ENCODE measurements at places on chromosomes 2 and 18.

- no peak for DNase-seq
These were observed 8.9 kb upstream of the TMEM131 start for GRCh38 chr2:98004613-98005012.

GRCh38 chr2:195337597-195337996, 319.4 kb upstream of the SLC39A10 start:
- no peak for DNase-seq

DNA sequence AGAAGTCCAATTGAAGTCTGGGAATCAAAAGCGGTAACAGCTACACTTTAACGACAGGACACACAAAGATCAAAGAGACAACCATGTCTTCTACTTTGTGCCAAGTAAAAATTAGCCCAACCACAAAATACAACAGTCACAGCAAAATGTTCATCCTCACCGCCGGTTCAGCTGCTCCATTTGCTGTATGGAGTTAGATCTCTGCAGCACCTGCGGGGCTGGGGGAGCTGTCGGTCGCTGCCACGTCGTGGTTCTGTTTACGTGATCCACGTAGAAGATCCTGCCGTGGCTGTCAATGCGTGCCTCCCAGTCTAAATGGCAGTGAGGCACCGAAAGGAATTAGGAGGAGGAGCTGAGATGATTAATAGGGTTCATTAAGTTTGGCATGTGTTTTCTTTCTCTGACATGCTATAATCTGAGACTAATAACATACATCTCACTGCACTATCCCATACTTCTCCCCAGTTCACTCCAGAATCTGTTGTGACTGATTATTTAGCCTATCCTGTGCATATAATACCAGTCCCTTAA, 136.5 kb upstream of the STK17B start:
- no peak for DNase-seq

DNA sequence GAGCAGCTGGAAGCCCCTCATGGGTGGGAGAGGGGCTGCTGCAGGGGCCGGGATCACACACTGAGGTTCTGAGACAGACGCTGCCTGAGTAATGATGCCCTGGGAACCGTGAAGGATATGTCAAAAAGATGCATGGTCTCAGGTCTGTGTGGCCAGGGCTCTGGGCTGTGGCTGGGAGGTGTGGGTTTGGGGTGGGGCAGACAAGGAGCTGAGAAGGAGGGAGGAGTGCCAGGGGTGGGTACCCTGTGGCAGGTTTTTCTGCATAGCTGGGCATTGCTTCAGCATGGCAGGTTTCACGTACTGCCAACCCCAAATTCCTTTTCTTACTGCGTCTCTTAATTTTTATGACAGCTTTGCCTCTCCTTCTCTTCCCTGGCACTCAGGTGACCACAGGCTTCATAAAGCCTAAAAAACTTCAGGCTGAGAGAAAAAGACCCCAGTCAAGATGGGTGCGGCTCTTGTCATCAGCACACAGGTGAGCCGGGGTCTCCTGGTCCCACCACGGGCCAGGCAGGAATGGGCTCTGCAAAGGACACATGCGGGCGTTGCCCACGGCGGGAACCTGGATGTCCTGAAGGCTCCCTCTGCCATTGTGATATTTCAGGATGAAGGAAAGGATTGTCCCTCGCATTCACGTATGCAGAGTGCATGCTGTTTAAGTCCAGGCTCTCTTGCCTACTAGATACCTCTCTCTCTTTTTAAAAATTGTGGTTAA, 18.0 kb downstream of the MALL start:
- no peak for DNase-seq

- DNase-seq, result no peak
These were observed 2.8 kb upstream of the NRP2 start for GRCh38 chr2:205679410-205680009.

- no peak for DNase-seq
These were observed 15.6 kb upstream of the GPBAR1 start for GRCh38 chr2:218245214-218245613.

DNA sequence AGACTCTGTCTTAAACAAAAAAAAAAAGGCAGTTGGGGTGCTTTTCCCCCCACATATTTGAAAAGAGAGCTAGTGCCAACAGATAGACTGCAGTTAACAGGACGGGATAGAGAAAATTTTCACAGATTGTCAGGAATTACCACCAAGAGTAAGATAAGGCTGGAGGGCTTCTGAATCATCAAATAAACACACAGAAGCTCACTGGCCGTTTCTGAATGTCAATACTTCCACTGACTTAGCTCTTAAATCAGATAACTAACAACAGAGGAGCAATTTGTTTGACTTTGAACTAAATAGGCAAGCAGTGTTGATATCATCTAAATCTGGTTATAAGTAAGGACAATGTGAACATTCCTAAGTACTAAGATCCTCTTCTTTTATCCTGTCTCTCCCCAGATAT, 34.7 kb downstream of the PIEZO2 start:
- DNase-seq, result no peak

GRCh38 chr2:18614041-18614440, 24.7 kb upstream of the NT5C1B start:
- no peak for DNase-seq

DNA sequence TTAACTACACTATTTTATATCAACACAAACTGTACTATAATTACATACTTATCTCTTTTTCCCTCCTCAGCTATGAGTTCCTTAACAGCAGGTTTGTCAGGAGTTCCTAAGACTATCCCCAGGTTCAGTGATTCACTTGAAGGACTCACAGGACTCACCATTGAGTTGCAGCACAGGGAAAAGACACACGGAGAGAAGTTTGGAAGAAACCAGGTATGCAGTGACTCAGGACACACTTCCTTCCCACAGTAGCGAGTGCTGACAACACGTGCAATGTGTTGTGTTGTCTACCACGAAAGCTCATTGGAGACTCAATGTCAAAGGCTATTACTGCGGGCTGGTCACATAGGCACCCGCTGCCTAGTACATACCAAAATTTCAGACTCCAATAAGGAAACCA, 32.0 kb downstream of the MGAT4A start:
- no peak for DNase-seq

DNA sequence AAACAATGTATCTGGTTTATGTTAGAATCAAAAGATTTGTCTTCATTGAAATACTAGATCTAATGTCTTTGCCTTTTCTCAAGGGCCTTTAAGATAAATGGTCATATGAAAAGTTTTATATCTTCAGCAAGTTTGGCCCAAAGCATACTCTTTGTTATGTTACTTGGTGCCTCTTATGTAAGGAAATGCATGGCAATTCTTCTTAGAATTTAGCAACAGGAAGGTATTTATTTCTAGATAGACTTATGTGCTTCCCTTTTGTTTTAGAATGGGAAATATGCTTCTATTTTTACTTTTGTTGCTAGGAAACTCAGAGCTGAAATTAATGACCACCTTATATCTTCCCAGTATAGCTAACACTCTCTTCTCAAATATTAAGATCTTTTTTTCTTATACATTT, 117.4 kb upstream of the DLX2 start:
- DNase-seq, result no peak

DNA sequence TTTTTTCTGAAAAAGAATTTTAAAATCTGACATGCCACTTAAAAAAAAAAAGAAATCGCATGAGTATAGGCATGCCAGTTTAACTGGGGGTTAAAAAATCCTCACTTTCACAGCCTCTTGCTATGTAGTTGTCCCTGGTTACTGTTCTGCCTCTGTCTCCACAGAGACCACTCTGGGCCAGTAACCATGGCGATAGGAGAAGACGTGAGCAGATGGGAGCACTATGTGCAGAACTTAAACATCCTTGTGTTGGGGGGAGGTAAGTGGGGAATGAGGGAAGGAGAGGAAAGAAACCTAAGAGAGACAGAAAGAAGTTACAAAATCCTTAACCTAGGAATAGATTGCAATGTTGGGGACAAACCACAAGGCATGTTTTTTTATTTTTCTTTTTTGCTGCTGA, 75.9 kb upstream of the CYRIA start:
- no peak for DNase-seq

DNA sequence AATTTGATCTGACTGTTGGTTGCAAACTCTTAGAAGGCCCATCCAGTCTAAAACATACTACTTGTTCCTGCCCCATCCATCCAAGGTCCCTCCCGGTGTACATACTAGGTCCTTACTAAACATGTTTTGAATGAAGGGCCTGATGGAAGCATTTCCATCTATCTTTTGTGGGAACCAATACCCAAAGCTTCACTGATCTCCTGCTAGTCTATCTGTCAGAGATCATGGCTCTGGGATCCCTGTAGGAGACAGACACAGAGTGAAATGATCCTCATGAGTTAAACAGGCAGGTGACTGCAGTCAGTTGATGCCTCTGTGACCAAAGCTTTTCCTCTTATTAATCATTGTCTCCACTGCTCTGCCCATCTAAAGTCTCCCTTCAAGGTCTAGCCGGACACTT, 115.0 kb downstream of the ST6GAL2 start:
- no peak for DNase-seq

DNA sequence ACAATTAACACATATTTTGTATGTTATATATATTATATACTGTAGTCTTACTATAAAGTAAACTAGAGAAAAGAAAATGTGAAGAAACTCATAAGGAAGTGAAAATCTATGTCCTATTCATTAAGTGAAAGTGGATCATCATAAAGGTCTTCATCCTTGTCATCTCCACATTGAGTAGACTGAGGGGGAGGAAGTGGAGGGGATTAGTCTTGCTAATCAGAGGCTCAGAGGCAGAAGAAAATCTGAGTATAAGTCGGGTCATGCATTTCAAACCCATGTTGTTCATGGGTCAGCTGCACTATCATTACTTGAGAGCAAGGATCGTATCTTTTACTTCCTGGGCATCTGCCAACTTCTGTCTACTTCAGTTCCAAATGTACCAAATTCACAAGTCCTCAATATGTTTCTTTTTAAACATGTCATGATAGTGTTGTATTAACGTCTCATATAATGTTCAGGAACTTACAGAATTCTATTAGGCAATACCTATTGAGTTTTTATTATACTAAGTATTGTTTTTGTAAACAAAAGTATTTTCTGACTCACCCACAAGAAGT, 208.9 kb upstream of the BOD1L2 start:
- no peak for DNase-seq

DNA sequence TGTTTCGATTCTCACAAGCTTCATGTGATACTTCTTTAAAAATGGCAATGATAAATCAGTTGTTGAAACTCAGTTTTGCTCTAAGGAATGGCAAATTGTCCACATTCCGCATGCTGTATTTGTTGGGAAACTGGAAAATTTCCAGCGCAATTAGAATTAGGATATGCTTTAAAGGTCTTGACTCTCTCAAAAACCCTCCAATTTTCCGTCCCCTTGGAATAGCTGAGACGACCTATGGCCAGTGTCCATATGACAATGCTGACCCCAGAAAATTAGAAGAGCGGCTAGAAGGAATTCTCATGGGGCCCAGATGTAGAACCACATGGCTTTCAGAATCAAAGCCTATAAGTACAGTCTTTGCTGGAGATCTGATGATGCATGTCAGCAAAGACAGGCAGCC, 170.8 kb downstream of the TMEM18 start:
- DNase-seq, result no peak

DNA sequence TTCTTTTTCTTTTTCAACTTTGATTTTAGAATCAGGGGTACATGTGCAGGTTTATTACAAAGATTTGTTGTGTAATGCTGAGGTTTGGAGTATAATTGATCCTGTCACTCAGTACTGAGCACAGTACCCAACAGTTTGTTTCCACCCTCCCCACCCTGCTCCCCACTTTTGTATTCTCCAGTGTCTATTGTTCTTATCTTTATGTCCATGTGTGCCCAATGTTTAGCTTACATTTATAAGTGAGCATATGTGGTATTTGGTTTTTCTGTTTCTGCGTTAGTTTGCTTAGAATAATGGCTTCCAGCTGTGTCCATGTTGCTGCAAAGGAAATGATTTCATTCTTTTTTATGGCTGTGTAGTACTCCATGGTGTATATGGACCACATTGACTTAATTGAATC, 43.1 kb downstream of the RDH14 start:
- DNase-seq, result no peak

DNA sequence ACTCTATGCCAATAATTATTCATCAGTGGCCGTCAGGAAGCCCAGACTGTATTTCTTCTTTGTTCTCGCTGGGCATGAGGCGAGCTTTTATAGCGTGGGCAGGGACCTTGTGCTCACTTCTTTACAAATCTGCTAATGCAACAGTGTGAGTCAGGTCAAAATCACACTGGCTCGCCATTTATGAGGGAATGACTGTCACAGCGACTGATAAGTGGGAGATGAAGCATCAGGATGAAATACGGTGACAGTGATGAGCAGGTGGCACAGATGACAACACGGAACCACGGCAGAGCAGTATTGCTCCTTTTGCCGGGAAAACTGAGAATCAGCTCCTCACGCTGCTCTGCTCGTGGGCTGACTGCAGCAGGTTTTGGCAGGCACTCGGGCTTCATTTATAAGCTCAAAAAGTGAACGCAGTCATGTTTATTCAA, 20.5 kb downstream of the TYMS start:
- no peak for DNase-seq

GRCh38 chr2:25330273-25330672, 11.5 kb downstream of the DNMT3A start:
- no peak for DNase-seq

GRCh38 chr2:217943446-217944321, 59.1 kb downstream of the TNS1 start:
- DNase-seq, result no peak

DNA sequence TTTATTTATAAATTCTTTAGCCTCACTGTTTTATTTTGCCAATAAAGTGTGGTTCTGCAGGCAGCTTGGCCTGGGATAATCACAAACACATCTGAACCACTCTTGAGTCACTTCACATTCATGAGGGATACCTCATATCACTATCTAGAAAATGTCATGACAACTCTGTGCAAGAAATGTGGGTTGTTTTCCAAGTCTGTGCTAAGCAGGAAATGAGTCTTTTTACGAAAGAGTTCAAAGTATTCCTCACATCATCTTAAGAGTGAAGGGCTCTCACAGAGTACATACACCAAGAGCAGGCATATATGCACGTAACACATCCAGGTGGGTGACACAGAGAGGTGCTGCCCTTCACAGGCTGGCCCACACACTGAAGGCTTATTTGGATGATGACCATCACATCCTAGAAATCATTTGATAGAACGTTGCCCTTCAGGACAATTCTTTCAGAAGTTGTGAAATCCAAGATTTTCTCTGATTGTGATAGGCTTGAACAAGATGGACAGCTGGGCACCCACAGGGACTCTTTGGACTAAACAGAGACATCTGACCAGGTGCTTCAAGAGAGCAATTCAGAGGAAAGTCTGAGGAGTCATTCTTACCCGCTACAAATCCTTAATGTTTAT, 811.1 kb upstream of the LRATD1 start:
- DNase-seq, result no peak

GRCh38 chr2:6824962-6825361, 40.7 kb downstream of the CMPK2 start:
- DNase-seq, result no peak

Measured in activated naive CD4-positive, alpha-beta T cell treated with anti-CD3 and anti-CD28 coated beads, Interleukin-2, amount 50 U/mL, for 72 hours (primary cell).